Activated T-cell treated with anti-CD3 and anti-CD28 coated beads, Interleukin-2, amount 50 U/mL, for 4 hours (primary cell): ENCODE measurements at places on chromosomes 3 and 15.

GRCh38 chr15:40543082-40543481 is 21.8 kb downstream of the CCDC32 start:
- DNase-seq, result no peak

DNA sequence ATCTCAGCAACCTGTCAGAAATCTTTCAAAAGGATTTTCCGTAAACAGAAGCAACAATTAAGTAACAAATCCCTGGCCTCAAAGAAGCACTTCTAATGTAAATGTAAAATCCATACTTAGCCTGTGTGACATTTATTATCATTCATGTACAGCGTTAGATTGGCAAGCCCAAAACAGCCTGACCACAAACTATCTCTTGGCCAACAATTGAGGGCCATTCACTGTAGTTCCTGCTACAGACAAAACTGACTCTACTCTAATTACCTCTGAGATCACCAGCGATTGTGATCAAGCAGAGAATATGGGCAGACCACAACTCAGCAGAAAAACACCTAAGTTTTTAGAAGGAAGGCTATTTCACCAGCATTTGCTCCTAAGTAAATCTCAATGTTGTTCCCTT is 9.2 kb downstream of the SHQ1 start:
- no peak for DNase-seq

DNA sequence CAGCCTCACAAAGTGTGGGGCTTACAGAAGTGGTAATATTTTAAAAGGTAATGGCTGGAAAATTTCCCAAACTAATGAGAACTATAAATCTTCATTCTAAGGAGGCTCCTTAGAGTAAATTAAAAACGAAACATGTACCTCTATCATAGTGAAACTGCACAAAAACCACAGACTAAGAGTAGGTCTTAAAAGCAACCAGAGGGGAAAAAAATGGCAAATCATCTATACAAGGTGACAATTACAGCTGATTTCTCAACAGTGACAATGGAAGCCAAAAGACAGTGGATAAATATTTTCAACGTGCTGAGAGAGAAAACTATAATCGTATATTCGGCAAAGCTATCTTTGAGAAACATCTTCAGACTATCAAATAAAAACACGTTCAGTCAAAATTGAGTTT is 20.6 kb downstream of the HEG1 start:
- DNase-seq, result no peak

- DNase-seq, result no peak
Observed at GRCh38 chr15:93694033-93694432, 537.3 kb upstream of the MCTP2 start.

GRCh38 chr15:72315706-72316370 is 4.1 kb downstream of the CELF6 start:
- DNase-seq, result no peak

- no peak for DNase-seq
Observed at GRCh38 chr15:92586383-92586942, 69.1 kb downstream of the FAM174B start.

- no peak for DNase-seq
Observed at GRCh38 chr15:59290295-59291212, 82.1 kb downstream of the MYO1E start.

DNA sequence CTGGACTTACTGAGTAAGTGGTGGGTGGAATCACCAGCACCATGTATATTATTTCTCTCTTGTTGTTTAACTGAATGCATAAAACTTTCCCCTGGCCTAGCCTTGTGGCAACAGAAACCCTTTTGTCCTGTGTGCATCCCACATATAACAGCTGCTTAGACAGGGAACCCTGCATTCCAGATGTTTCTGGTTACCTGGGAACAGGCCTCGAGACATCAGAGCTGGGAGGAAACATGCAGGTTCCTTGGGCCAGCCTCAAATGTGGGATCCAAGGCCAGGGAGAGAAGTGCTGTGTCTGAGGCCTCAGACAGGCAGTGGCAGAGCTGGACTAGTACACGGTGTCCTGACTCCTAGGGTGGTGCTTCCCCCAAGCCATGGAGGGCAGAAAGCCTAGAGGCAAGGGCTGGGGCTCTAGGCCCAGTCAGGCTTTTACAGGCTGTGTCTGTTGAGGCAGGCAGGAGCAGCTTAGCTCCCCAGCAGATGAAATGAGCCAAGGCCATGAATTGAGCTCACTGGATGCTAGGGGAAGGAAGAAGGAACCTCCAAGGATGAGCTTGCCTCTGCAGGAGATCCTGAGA is 57.7 kb downstream of the ITGA11 start:
- DNase-seq, result no peak

DNA sequence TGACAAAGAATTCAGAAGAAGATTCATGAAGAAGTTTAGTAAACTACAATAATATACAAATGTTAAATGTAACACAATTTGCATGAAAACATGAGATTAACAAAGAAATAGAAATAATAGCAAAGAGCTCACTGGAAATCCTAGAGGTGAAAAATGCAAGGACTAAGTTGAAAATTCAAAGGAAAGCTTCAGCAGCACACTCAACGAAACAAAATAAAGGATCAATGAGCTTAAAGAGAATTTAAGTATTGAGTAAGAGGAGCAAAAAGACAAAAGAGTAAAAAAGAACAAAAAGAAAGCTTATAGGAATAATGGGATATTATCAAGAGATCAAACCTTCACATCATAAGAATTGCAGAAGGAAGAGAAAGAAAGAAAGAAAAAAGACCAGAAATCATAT is 583.8 kb upstream of the NECTIN3 start:
- no peak for DNase-seq

- no peak for DNase-seq
Observed at GRCh38 chr3:195372220-195372619, 70.6 kb downstream of the ACAP2 start.

DNA sequence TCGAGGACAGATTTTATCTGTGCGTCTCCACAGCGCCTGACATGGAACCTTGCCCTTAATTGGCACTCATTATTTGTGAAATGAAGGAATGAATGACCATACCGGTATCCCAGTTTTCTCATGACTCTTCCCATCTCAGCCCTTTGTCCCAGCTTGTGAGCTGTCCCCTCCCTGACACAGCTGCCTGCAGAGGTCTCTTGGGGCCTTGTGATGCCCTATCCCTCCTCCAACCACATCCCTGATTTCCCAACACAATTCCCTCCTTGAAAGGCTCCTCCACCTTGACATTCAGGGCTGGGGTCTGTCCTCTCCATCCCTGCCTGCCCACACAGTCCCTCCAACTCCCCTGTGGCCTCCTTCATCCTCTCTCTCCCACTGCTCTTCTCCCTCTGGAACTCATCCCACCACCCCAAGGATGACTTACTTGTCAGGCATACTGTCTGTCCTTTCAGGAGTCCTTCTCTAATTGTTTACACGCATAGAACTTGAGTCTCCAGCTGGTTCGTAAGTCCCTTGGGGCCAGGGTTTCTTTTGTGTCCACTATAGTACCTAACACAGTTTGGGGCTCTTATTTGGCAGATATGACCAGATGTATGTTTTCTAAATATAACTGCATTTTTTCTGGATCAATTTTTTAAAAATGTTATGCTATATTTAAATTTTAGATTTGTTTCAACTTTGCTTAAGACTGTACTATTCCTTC is 35.6 kb upstream of the FILIP1L start:
- no peak for DNase-seq

DNA sequence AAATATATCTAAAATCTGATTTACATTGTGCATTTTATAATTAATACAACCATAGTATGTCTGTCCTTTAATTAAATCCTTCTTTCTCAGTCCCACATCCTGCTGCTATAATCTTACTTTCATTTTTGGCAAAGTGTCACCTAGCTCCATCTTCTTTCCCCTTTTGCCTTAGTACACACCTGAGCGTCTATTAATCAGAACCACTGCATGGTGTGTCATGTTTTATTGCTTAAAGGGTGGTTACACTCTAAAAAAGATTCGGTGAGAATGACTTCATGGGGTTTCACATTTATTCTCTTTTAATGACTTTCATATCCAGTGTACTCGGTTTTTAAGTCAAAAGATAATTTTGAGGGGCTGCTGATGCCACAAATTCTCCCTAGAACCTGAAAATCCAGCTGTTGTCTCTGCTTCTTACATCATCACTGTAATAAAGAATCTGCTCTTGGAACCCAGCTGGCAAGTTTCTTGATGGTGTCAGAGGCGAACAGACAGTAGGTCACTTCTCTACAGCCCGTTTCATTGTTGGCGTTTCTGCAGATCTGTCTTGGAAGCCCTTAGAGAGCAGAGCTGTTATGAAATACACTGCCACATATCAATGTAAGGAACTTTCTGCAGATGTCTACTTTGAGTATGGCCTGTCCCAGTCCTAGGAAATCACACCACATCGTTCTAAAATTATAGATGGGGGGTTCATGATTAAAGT is 99.7 kb downstream of the TIGIT start:
- DNase-seq, result no peak

DNA sequence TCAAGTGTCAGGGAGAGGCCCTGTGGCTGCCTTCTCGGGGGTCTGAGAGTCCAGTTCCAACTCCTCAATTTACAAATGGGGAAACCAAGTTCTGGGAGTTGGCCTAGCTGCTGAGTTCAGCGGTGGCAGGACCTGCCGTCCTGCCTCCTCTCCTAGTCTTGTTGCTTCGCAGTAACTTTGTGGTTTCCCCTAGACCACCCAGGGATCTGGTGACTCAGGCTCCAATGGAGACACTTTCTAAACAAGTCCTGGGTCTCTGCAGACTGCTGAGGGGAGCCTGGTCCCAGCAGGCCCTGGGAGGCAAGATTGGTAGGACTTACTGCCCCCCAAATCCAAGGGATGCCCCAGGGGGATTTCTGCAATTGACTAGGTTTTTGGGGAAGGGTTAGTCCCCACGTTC is 83.6 kb downstream of the SMAD6 start:
- DNase-seq, result no peak

DNA sequence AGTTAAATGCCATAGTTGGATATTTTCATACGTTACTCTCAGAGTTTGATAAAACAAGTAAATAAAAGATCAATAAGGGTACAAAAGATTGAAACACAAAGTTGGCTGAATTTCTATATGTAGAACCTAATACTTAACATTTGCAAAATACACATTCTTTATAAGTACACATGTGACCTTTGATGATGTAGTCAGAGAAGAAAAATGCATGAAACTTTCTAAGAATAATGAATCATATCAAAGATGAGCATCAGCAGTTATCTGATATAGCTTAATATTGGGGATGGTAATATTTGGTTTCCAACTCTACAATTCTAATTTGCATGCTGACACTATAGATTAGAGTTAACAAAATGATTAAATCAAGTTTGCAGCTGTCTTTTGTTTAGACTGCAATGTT is 188.0 kb upstream of the TGFBR2 start:
- no peak for DNase-seq

GRCh38 chr3:58120075-58120812 is 90.5 kb downstream of the DNASE1L3 start:
- DNase-seq, result no peak

- no peak for DNase-seq
Observed at GRCh38 chr15:89243046-89243690, 611 bp upstream of the FANCI start.

GRCh38 chr3:56219894-56220805 is 248.1 kb downstream of the ERC2 start:
- no peak for DNase-seq

DNA sequence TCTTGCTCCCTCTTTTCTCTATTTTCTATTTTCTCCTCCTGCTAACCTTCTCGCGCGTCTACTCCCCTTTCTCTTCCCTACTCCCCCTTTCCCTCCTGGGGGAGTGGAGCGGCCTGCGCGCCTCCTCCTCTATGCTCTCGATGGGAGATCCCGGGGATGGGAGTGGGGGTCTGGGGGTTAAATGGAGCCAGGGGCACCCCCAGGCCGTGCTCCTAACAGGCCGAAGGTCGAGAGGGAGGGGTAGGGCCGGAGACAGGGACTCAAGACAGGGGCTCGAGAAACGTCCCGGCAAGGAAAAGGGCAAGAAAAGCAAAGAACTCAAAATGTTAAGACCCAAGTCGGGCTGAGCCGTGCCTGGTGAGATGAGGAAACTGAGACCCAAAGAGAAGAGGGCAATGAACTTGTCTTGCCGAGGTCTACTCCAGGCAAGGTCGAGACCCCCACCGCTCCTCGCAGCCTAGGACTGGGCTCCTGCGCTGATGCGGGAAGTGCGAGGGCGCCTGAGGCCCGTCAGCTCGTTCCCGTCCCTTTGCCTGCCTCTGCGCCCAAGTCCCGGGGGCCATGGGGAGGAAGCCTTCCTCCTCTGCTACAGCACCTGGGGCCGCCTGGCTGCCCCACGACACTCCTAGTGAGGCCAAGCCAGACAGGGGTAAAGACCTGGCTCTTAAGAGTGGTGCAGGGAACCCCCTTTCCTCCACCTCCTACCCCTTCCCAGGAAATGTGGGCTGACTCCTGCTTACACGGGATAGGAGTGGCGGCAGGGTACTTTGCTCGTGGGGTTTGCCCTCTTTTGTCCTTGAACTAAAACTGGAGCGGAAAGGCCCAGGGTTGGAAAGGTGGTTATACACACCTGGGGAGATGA is 770 bp upstream of the MEGF11 start:
- no peak for DNase-seq

DNA sequence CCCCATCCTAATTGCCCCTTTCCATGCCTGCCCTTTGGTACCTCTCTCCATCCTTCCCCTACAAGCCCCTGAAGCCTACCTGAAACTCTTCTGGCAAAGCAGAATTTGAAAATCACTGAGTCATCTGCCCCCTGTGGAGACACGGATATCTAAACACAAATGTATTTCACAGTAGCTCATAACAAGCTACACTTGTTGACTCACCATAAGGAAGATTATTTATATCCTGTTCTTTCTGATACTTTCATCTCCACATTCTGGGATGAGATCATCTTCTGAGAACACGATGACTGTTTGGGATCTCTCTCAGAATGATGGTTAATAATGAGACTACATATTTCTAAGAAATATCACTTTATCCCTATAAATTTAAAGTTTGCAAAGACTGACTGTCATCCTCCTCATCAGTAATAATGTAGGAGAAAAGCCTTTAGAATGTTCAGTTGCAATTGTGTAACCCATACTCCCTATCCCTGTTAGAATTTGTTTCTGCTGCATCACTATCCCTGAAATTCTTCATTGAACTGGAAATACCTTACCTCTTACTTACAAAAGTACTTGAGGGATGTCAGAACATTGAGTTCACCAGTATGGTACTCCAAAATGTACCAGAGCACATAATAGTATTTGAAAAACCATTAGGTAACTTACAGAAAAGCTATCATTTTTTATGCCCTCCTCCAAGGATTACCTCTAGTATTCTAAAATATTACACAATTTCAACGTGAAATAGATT is 116.1 kb upstream of the IL12A start:
- no peak for DNase-seq

- no peak for DNase-seq
Observed at GRCh38 chr15:101303408-101303807, 8.4 kb upstream of the SNRPA1 start.

GRCh38 chr3:118559286-118559685 is 475.4 kb downstream of the IGSF11 start:
- no peak for DNase-seq
